CD4-positive, alpha-beta T cell treated with Interleukin-1 beta for 1 hour (primary cell): ENCODE measurements at places on chromosomes 12 and 14.

GRCh38 chr14:101979666-101980065 lies 15.3 kb downstream of the DYNC1H1 start:
- DNase-seq, result no peak

GRCh38 chr14:89158701-89159100 lies 258.3 kb downstream of the FOXN3 start:
- DNase-seq, result no peak

DNA sequence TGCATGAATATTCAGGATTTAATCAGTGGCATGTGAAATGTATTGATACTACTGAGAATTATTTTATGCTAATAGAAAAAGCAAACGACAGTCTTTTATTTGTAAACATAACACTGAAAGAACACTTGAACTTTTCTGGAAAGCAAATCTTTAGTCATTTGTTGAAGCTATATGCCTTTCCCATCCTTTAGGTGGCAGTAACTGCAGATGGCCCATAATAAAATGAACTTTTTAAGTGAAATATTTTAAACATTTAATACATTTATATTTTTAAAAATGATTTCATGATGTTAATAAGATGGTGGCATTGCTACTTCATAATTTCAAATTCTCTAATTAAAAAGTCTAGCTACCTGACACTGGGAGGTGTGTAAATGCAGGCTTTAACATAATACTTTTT lies 13.9 kb upstream of the KRR1 start:
- no peak for DNase-seq

- DNase-seq, result no peak
Measured at GRCh38 chr12:120394483-120395367, 25.8 kb upstream of the MSI1 start.

DNA sequence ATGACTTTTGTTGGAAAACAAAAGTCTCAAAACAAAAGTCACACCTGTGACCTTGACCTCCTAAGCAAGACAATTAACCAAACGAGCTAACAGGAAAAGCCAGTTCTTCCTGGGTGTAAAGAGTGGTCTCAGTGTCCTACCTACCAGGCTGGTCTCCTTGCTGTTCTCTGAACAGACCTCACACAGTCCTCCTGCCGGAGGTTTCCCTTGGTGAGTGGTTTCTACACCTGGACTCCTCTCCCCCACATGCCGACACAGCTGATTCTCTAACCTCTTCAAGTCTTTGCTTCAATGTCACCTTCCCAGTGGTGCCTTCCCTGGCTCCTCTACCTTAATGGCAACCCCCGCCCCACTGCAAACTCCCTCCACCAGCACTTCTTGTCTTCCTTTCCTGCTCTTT lies 238.6 kb downstream of the ZFP36L1 start:
- no peak for DNase-seq

GRCh38 chr12:87196321-87196720 lies 832.9 kb downstream of the C12orf50 start:
- DNase-seq, result no peak

DNA sequence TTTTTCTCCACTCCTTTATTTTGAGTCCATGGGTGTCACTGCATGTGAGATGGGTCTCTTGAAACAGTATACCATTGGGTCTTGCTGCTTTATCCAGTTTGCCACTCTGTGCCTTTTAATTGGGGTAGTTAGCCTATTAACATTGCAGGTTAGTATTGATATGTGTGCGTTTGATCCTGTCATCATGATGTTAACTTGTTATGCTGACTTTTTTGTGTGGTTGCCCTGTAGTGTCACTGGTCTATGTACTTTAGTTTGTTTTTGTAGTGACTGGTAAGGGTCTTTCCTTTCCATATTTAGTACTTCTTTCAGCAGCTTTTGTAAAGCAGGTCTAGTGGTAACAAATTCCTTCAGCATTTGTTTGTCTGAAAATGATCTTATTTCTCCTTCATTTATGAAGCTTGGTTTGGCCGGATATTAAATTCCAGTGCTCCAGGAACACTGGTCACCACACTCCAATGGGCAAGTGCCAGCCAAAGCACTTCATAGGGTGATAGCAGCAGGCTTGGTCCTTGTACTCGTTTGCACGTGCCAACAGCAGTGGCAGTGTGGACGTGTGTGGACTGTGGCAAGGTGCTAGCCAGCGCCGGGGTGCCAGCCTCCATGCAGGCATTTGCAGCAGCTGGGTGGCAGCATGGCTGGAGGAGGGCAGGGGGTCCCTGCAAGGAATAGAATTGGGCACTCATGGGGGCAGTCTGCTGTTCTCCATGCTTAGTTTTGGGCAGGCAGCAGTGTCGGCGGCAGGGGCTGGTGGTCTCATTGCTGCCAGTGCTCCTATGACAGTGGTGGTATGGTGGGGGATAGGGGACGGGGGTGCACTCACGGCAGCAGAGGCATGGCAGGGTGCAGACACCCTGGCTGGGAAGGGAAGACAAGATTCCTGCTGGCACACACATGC lies 53.5 kb downstream of the FRS2 start:
- DNase-seq, result no peak

- no peak for DNase-seq
Measured at GRCh38 chr12:5246196-5246595, 185.7 kb upstream of the NTF3 start.

DNA sequence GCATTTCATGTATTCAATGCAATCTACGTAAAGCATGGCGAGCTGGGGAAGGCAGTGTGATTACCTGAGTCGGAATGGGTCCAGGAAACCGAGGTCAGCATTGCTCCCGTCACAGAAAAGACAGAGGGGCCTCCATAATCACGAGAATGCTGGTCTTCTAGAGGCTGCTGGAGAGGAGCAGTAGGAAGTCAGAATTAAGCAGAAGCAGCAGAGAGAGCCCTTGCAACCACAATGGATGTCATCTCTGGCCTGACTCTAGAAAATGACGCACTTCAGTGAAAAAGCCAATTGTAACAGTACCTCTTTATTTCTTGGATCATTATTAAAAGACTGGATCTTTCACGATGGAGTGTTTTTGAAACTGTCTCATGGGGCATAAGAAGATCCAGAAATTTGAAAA lies 69.5 kb upstream of the FOXN3 start:
- peak; percentile 22 for DNase-seq

GRCh38 chr12:116838365-116838764 lies 42.9 kb downstream of the HRK start:
- DNase-seq, result no peak

DNA sequence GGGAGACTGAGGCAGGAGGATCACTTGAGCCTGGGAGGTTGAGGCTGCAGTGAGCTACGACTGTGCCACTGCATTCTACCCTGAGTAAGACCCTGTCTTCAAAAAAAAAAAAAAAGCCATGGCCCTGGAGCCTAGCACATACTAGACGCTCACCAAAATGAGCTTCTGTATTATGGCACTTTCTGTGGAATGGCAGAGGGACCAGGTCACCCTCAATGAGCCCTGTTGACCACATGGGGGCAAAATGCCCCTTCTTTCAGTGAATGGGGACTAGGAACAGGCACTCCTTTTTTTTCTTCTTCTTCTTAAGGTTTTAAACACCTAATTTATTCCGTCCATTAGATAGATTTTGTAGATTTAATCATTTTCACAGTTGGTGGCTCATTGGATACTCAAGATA lies 50.5 kb downstream of the FAM222A start:
- DNase-seq, result no peak

- DNase-seq, result no peak
Measured at GRCh38 chr12:95184121-95184520, 33.1 kb downstream of the FGD6 start.

- peak; percentile 66 for DNase-seq
Measured at GRCh38 chr14:34322940-34323418, 139.1 kb downstream of the SPTSSA start.

- no peak for DNase-seq
Measured at GRCh38 chr14:39607978-39608377, 175.7 kb upstream of the FBXO33 start.

DNA sequence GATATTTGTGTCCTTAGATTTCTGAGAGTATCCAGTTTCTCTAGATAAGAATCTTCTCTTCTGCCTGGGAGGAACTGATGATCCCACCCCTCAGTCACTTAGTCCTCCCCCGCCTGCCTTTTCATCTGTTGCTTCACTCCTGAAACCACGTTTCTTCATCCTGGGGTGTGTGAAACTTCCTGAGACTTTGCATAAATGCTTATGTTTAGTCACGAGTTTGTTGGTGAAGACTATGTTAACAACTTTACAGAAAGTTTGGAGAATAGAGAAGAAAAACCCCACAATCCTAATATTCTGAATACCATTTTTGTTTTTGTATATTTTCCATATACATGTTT lies 33.2 kb downstream of the MARK3 start:
- DNase-seq, result no peak

DNA sequence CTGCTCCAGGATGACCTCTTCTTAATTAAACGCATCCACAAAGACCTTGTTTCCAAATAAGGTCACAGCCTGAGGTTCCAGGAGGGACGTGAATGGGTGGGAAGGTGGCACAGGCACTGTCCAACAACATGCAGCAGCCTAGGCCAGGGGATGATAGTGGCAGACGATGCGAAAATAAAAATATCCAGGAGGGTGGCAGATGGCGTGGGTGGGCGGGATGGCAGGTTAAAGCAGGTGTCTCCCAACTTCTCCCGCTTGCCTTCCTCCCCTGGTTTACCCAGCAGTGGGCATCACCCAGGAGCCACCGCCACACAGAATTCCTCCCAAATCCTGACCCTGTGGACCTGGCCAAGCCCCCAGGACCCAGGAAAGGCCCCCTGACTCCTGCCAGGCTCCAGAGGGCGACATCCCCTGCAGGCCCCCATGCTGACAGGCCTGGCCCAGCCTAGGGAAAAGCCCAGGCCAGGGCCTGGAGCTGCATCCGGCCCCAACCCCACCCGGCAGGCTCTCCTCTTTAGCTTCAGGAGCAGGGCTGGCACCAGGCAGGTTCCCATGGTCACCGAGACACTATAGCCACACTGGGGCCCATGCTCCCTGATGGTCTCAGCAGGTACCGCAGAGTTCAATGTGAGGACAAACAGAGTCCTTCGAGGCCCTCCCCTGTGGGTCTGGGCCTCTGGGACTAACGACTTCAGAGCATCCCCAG lies 9.7 kb downstream of the NCOR2 start:
- no peak for DNase-seq

DNA sequence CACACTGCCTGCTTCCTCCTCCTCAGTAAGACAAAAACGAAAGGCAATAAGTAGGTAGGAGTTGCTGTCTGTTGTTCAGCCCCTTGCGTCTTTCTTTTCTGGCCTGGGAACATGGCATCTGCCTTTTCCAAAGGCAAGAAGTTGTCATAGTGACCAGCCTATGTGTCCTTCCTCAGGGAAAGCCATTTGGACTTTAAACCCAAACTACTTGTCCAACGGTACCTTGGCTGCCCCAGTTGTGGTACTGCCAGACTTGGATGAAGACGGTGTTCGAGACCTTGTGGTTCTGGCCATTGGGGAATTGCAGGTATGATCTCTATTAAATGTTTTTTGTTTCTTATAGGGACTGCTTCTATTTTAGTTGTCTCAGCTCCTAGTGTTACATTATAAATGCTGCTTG lies 18.5 kb downstream of the FAM234B start:
- DNase-seq, result no peak

- DNase-seq, result no peak
Measured at GRCh38 chr12:104649217-104649824, 192.6 kb downstream of the CHST11 start.

- no peak for DNase-seq
Measured at GRCh38 chr12:66061557-66062289, 68.8 kb downstream of the LLPH start.

GRCh38 chr12:129911428-129912049 lies 7.7 kb upstream of the TMEM132D start:
- DNase-seq, result peak; percentile 11

DNA sequence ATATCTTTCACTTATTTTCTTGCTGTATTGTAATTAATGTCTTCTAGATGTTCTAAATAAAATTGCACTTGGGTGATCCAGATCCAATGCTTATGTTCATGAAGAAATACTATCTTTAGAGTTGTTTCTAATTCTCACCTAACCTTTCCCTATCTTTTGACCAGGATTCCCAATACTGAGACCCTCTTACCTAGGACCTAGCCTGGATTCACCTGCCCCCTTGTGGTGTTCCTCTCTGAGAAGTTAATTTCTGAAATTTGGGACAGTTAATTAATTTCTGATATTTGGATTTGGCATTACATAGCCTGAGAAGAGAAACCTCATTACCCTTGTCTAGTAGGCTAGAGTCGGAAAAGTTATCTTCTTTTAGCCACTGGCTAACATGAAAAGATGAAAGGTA lies 29.5 kb downstream of the FOXA1 start:
- no peak for DNase-seq
